CD4-positive, alpha-beta T cell treated with Interleukin-15 for 1 hour (primary cell): ENCODE measurements at places on chromosomes 6 and 20.
A peak's percentile ranks its signal among the peaks of the same experiment; 100 is the strongest.

DNA sequence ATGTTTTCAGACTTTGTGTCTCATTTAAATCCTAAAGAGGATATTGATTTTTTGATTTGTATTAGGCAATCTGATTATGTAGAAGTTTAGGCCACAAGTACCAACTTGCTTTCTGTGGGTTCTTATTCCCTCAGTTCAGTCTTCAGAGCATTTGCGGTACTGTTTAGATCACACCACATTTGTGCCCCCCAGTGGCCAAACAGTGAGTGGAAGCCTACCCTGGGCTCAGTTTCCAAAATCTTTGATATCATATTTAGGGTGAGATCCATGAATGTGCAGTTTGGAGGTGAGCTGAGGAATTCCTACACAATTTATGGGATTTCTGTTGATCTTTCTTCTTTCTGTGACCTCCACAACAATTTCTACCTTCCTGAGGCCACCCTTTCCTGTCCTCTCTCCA is 92.3 kb upstream of the FUT9 start:
- no peak for DNase-seq

GRCh38 chr6:79077715-79078074 is 359 bp downstream of the PHIP start:
- peak; percentile 61 for DNase-seq

GRCh38 chr6:166438211-166438861 is 55.6 kb upstream of the MPC1 start:
- DNase-seq, result no peak

DNA sequence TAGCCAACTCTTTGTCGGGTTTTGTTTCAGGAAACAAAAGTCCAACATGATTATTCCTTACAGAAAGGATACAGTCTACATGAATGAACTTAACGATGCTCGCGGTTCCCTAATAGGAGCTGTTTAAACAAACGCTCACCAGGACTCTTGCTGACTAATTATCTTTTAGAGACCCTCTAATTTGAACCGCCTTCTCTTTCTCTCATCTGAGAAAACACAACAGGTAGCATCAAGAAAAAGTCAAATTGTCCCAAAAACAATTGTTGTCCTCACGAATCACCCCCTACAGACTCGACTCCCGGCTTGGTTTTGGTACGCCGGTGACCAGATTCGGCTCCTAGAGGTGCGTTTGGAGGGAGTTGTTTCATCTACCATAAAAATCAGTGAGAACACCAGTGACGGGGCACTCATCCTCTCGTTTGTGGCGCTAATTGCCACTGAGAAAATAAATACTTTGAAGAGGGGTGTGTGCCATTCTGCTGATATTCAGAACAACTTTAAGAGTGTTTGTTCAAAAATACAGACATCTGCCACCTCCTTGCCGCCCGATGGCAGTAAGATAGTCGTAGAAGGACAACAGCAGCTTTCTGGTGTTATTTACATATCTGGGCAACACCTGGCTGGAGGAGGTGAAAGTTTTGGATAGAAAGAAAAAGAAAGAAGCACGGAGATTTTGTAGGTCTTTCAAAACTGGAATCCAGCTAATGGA is 1.1 kb upstream of the SIM1 start:
- no peak for DNase-seq

DNA sequence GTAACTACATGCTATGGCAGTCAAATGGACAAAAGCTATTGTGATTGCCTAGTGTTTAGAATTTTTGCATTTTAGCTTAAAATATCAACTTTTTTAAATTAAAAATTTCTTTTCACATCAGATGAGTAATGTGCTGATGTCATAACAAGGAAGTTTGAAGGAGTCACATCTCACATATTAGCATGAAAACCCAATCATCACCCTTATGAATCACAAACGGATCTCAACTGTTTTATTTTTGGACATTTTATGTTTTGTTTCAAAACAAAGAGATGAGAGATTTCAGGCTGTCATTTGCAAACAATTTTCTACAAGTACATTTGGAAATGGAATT is 53.6 kb upstream of the TRERF1 start:
- DNase-seq, result no peak

- no peak for DNase-seq
Observed at GRCh38 chr6:166008441-166009369, 158.9 kb downstream of the TBXT start.

- no peak for DNase-seq
Observed at GRCh38 chr20:54122189-54122588, 51.6 kb downstream of the CYP24A1 start.

- DNase-seq, result no peak
Observed at GRCh38 chr6:3086282-3086946, 18.1 kb downstream of the RIPK1 start.
